ENCODE measurements at places on chromosomes 5 and 9.

- no peak for DNase-seq
These were observed 470 bp downstream of the HBEGF start for GRCh38 chr5:140345919-140346347.

GRCh38 chr9:121328876-121329681 lies 41.0 kb downstream of the STOM start:
- DNase-seq, result no peak

GRCh38 chr5:177447066-177447610 lies 524 bp downstream of the PRR7 start:
- DNase-seq, result no peak

DNA sequence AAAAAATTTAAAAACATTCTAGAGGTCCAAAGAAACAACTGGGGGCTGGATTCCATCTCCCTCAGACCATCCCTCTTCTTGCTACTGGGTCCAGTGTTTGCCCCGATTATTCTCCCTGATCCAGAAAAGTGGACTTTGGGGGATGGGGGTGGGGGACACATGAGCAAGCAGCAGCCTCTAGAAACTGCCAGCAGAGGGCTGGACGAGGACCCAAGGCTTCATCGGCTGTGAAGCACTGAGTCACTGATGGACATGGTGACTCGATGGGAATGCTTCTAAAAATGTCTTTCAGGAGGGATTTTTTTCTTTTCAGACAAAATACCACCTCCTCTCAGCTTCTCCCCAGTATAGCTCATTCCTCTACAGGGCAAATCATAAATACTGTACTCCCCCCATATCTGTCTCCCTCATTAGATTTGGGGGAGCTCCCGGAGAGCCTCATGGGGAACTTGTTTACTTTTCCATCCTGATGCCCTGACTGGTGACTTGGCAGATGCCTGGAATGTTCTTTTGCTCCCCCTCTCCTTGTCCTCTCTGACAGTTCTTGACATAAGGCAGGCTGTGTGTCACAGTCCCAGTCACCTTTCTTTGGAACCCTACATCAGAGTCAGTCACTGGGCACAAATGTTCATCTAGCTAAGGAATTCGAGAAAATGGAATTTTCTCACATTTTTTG lies 67.2 kb upstream of the STC2 start:
- no peak for DNase-seq

- no peak for DNase-seq
These were observed 84.7 kb upstream of the TNFAIP8 start for GRCh38 chr5:119270960-119271757.

- no peak for DNase-seq
These were observed 28.4 kb downstream of the ZFP62 start for GRCh38 chr5:180832638-180833068.

- DNase-seq, result no peak
These were observed 237.1 kb downstream of the SLF1 start for GRCh38 chr5:94855543-94855942.

DNA sequence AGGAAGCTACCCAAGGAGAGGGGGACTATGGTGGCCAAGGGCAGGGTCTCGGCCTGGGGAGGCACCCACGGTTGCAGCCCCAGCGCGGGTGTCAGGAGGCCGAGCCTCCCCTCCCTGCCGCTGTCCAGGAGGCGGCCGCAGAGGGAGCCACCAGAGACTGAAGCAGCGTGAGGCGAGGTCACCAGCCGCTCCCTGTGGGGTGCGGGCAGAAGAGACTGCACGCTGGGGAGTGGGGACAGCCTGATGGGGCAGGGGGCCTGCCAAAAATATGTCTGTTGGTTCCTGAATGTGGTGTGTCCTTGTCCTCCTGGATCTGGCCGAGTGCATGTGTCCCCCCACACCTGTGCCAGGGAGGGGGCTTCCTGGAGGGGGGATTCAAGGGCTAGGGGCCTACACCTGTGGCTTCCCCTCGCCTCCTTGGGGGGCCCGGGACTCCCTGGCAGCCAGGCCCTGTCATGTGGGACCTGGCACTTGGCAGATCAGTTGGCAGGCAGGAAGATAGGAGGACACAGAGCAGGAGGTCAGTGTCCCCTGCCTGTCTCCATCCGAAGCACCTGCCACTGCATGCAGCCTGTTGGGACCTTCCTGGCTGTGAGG lies 131.2 kb downstream of the DAB2IP start:
- DNase-seq, result no peak

GRCh38 chr5:39274398-39275085 lies 55.2 kb upstream of the FYB1 start:
- DNase-seq, result no peak

GRCh38 chr5:116626272-116626723 lies 51.7 kb upstream of the SEMA6A start:
- DNase-seq, result no peak

DNA sequence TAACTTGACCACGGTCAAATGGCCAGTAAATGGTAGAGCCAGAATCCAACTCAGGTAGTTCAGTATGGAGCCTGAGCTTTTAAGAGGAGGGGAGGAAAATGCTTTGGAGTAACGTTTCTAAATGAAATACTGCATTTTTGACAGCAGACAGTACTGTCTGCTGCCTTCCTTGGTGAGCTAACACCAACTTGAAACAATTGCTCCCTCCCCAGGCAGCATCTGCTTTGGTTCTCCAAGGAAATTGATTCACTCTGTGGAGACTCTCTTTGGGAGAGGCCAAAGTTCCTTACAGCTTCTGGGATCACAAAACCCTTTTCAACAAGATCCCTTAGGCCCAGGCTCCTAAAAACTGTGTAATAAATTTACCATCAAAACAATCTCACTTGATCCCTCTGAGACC lies 75.2 kb upstream of the SSBP2 start:
- no peak for DNase-seq
